ENCODE measurements at places on chromosomes 16 and 17. TPM values are rescaled to one million over a fixed set of nuclear protein-coding genes. Genes with fewer than 3 reads are reported as not detected.

The HBZ gene
- total RNA-seq: not detected

- no peak for DNase-seq
Observed at GRCh38 chr16:13594823-13595222, 325.1 kb upstream of the ERCC4 start.

- DNase-seq: peak; percentile 61
Observed at GRCh38 chr17:18141210-18141803, 32.8 kb downstream of the MYO15A start.

GRCh38 chr17:70905796-70906195, 736.5 kb downstream of the KCNJ2 start:
- DNase-seq: no peak

- DNase-seq: peak; percentile 9
Observed at GRCh38 chr16:17470182-17470907, 415 bp downstream of the XYLT1 start.

Measured in activated CD4-positive, alpha-beta T cell treated with anti-CD3 and anti-CD28 coated beads, Interleukin-2, amount 10 ng/mL, durations not matched to agents 7 days and 5 days (primary cell).